ENCODE measurements at places on chromosomes 5 and 9.

DNA sequence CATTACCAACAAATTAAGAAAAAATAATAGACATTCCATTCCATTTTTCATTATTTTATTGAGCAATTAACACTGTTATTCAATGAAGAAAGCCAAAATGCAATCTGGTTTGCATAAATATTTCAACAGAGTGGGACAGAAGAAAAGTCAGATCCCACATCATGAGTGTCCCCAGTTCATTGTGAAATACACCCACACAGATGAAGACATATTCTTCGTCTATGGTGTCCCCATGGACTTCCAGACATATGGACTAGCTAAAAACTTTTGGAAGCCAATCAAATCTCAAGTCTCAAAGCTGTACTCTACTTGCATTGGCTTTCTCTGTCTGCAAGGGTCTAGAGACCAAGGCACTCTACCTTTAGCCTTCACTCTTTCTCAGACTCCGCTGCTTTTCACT, 194.3 kb downstream of the SEMA5A start:
- no peak for DNase-seq

- no peak for DNase-seq
These were observed 32.7 kb downstream of the EXOC3 start for GRCh38 chr5:475704-476101.

- DNase-seq: no peak
These were observed 81.3 kb downstream of the GADD45G start for GRCh38 chr9:89686126-89686525.

- no peak for DNase-seq
These were observed 107.9 kb upstream of the LARP1 start for GRCh38 chr5:154647114-154647760.

DNA sequence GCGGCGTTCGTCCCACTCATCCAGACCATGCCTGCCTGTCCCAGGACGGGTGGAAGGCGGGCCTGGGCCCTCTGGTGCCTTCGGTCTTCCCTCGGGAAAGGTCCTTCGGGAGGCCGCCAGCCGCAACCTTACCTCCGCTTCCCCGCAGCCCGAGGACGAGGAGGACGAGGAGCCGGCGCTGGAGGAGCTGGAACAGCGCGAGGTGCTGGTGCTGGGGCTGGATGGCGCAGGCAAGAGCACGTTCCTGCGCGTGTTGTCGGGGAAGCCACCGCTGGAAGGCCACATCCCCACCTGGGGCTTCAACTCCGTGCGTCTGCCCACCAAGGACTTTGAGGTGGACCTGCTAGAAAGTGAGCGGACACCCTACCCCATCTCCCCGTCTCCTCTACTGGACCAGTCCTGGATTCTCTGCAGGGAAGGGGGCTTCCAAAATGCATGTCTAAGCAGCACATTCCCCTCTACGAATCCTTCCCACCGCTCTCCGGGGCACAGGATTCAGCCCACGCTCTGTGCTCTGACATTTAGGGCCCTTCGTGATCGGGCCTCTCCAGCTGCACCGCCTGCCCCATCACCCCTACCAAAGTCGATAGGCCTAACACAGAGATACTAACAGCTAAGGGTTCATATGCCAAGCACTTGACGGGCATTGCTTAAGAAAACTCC, 1.1 kb downstream of the ARL10 start:
- no peak for DNase-seq

DNA sequence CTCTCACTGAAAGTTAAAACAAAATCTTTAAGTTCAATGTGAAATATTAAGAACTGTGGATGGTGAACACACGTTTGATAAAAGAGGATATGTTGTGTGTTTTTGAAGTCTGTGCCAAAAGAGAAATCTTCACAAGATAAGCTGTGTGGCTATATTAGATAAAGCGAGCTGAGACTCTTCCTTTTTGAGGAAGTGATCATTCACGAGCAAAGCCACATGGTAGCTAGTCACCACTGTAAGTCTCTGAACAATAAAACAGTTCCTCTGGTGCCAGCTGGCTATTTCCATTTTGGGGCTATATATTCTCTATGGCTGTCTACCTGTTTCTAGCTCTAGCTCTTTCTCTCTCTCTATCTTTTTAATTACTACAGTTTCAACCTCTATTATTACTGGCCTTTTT, 1849.2 kb upstream of the C9orf72 start:
- DNase-seq: no peak

DNA sequence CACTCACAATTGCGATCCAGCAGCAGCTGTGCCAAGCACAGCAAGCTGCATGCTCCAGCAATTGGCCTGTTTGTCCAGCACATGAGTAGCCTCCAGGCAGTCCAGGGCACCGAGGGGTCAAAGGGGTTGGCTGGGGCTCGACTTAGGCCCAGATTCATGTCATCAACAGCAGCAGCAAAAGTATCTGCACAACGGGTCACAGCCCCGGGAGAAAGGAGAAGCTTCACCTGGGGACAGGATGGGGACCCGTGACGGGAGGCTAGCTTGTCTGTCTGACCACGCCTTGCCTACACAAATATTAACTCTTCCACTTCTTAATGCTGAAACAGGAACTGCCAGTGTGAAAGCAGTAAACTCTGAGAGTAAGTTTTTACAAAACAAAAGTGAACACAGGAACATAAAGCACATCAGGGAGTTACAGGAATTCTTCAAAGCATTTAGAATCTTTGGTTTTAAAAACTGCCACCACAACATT, 191.2 kb downstream of the PIK3R1 start:
- peak; percentile 8 for DNase-seq

GRCh38 chr5:130158036-130158435, 253.8 kb downstream of the CHSY3 start:
- no peak for DNase-seq

DNA sequence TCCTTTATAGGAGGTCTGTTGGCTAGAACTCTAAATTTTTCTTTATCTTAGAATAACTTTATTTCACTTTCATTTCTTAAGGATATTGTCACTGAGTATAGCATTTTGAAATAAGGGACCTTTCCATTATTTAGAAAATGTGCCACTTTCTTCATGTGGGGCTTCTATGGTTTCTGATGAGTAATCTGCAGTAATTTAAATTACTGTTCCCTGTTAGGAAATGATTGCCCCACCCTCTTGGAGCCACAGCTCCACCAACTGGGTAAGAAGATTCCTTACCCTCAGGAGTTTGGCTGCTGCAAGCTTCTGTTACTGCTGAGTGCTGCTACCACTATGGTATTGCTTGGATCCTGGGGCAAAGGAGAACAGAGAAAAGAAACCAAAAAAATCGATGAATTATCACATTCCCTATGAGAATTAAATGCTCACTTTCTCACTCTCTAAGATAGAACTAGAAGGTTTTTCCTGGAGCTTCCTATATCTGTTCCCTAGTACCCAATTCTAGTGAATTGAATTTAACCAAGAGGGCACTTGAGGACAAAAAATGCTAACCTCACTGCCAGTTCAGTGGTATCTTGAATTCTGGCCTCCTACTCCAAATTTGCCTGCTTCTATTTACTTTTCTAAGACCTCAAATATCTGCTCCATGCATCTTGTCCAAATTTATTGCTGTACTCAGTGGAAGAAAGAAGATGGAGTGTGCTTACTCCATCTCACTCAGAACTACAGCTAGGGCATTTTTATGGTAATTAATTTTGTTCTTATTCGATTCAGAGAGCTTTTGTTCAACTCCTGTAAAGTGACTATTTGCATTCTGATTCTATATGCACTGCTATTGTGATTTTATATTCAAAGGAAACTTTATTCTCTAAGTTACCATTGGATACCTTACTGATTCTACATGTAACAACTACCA, 2111.3 kb downstream of the MAT2B start:
- peak; percentile 16 for DNase-seq

GRCh38 chr5:114657342-114658130, 295.7 kb downstream of the KCNN2 start:
- DNase-seq: no peak

GRCh38 chr5:145471831-145472612, 363.1 kb downstream of the PRELID2 start:
- DNase-seq: no peak

DNA sequence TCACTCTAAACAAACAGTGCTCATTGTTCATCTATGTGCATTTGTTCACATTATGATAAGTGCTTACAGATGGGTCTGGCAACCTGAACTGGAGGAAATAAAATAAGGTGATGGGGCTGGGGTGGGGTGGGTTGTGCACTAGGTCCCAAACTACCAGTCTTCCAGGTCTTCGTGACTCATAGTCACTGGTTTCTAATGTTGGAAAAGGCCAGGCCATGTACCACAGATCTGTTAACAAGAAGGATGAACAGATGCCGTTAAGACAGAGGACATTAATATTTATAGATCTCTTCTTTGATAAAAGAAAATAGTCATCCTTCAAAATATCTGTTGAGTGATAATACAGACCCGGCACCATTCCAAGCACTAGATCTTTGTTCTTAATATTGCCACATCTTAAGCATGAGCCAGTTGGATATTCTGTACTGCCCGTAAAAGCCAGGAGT, 71.4 kb upstream of the STARD4 start:
- DNase-seq: no peak

DNA sequence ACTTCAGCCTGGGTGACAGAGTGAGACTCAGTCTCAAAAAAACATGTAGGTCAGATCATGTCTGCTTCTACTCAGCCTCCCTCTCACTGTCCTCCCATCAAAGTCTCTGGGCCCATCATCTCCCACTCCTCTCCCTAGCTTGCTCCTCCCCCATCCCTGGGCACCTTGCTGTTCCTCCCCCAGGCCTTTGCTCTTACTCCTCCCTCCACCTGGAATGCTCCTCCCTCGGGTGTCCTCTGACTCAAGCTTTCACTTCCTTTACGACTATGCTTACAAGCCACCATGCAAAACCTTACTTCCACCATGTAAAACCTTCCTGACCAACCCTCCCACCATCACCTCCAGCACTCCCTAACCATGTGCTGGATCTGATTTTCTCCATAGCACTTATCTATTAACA, 51.5 kb downstream of the MTMR12 start:
- DNase-seq: no peak

GRCh38 chr9:137077010-137077747, at the start of gene UAP1L1:
Gene UAP1L1 (plus strand): TSS chr9:137077517. CDS start chr9:137077533, 16 bp downstream.
- peak; percentile 88 for DNase-seq

DNA sequence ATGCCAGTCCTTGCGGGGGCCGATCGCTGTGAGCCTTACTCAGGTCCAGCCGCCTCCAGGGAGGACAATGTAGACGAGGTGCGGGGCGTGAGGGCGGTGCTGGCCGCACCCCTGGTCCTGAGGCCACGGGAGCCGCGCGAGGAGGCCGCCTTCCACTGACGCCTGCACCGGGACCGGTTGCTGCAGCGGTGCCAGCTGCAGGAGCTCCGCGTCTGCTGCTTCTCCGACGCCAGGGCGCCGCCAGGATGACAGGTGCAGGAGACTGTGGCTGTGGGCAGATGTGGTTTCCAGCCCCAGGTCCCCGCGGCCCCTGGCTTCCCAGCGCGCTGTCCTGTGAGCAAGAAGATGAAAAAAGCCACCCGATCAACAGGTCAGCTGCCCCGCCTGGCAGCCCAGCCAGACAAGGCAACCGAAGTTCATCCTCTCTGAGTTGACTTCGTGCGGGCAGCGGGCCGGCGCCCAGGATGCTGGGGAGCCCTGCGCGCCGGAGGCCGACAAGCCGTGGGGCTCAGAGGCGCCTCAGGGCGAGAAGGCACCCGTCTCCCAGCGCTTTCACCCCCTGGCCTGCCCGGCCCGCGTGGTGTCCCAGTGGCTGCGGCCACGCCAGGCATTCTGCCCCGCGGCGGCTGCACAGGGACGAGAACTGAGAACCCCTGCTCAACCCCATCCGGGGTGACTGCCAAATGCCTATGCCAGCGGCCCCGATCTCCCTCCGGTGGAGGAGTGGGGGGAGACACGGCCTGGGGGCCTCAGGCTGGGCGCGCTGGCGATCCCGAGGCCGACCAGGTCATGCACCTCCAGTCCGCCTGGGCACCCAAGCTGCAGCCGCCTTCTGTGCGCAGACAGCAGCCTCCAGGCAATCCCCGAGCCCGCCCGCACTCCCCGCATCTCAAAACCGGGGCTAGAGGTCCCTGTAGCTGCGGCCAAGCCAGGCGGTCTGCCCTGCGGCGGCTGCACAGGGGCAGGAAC, 43.4 kb upstream of the BICD2 start:
- DNase-seq: no peak

GRCh38 chr5:35009019-35009418, 38.7 kb downstream of the AGXT2 start:
- DNase-seq: no peak

DNA sequence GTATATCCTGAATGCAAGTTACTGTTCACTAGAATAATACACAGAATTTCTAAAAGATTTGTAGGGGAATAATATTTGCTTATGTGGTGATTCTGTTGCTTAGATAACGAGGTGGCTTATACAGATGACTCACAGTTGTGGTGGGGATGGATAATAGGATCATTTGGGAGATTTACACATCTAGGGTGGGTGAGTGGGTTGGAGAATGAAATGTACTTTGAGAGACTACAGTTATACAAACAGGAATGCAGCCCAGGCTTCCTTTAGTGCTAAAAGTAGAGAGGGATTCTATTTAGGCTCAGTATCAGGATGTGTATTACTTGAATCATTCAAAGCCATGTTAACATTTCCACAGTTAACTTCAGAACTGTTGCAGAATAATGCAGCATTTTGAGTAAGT, 1.8 kb downstream of the CTXN3 start:
- DNase-seq: peak; percentile 66

- no peak for DNase-seq
These were observed 62.0 kb downstream of the CRB2 start for GRCh38 chr9:123418052-123418430.

DNA sequence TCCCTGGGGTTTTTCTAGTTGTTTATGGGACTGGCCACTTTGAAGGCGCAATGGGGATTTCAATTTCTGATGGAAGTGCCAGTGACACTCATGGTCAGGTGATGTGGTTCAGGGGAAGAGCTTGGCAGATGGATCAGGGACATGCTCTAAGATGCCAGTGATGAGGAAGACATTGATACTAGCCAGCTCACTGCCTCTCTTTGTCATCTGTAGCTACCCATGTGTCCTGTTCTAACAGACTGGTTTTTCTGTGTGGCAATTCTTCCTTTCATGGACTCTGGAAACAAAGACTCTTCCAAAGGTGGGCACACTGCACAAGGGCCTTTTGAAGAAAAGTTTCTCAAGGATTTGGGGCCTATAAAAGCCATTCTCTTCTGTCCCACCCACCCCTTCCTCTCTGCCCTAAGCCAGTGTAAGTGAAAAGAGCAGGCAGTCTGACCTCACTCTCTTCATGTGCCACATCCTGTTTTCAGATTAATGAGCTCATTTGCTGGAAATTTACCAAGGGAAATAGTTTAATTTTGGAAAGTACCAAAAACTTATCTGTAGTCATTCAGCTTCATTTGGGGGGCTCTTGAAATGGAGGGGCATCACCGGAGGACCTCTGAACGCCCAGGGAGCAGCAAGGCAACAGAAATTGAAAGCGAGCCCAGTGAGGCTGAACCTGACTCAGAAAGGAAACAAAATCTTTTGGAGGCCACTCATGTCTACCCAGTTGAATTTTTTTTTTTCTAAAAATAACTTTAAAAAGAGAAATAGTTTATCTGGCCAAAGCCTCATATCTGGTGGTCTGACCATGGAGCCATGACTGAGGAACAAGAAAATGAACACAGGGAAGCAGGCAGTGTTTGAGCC, 4.9 kb upstream of the TRAF1 start:
- peak; percentile 30 for DNase-seq

DNA sequence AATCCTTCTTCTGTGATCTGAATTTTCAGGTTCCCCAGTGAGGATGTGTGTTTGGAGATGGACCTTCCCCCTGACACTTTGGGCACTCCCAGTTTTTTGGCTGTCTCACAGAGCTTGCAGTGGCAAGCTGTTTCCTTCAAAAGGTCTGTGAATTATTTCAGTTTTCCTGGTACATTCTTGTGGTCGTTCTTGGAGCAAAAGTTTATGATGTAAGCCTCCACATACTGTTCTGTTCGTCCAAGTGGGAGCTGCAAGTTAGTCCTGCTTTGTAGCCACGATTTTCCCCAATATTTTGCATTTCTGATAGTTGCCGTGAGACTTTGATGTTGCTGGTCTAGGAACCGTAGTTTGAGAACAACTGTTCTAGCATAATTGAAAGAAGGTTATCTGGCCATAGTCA, 88.3 kb downstream of the MTAP start:
- no peak for DNase-seq

Data from Ammon's horn (tissue), 1 donor.